ENCODE measurements at places on chromosomes 2 and 18. TPM values are rescaled to one million over a fixed set of nuclear protein-coding genes. Genes with fewer than 3 reads are reported as not detected.

- peak; percentile 8 for DNase-seq
Measured at GRCh38 chr2:114661971-114662939, 219.8 kb downstream of the DPP10 start.

DNA sequence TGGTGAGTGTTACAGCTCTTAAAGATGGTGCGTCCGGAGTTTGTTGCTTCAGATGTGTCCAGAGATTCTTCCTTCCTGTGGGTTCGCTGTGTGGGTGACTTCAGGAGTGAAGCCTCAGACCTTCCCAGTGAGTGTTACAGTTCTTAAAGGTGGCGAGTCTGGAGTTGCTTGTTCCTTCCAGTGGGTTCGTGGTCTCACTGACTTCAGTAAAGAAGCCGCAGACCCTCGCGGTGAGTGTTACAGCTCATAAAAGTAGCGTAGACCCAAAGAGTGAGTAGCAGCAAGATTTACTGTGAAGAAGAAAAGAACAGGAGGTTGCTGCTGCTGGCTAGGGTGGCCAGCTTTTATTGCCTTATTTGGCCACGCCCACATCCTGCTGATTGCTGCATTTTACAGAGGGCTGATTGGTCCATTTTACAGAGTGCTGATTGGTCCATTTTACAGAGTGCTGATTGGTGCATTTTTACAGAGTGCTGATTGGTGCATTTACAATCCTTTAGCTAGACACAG lies 34.0 kb upstream of the SPTBN1 start:
- DNase-seq: peak; percentile 50

DNA sequence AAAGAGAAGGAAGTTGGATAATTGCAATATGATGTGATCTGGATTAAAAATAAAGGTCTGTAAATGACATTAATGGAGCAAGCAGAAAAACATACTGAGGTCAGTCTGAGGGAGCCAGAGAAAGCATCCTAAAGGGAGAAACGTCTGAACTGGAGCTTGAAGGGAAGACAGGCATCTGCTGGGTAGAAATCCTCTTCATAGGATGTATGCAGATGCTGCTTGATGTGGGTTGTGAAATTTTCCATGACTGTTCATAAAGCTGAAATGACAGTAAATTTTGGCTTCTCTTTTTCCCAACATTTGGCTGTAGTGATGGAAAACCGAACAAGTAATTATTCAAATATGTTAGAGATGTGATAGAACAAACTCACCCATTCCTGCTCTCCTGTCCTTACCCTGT lies 287.6 kb downstream of the CAMKMT start:
- DNase-seq: no peak

GRCh38 chr2:23367760-23368159 lies 17.2 kb upstream of the KLHL29 start:
- DNase-seq: no peak

- DNase-seq: no peak
Measured at GRCh38 chr2:38739524-38739923, 11.6 kb downstream of the SRSF7 start.

GRCh38 chr2:18740474-18740881 lies 151.1 kb upstream of the NT5C1B start:
- DNase-seq: no peak

- DNase-seq: no peak
Measured at GRCh38 chr2:168289880-168290279, 42.5 kb upstream of the STK39 start.

DNA sequence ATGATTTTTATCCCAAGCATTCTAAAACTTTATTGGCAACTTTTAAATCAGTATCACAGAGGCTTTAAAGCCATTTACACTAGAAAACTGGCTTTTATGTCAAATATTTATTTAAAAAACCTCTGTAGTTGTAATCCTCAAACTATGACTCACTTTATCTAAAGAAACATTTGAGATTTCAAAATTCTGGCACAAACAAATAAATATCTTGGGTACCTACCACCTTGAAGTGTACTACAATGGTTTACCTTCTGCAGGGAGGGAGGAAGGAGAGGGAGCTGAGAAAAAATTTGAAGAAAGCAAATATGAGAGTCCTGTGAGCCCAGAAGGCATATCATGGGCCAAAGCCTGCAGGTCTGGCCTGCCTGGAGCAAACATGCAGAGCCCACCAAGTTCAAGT lies 155.6 kb downstream of the NCKAP5 start:
- DNase-seq: no peak

- DNase-seq: no peak
Measured at GRCh38 chr2:240518981-240519380, 38.8 kb downstream of the ANKMY1 start.

- DNase-seq: no peak
Measured at GRCh38 chr18:41144441-41144840, 810.6 kb upstream of the PIK3C3 start.

- no peak for DNase-seq
Measured at GRCh38 chr18:62372156-62372555, 47.0 kb downstream of the TNFRSF11A start.

DNA sequence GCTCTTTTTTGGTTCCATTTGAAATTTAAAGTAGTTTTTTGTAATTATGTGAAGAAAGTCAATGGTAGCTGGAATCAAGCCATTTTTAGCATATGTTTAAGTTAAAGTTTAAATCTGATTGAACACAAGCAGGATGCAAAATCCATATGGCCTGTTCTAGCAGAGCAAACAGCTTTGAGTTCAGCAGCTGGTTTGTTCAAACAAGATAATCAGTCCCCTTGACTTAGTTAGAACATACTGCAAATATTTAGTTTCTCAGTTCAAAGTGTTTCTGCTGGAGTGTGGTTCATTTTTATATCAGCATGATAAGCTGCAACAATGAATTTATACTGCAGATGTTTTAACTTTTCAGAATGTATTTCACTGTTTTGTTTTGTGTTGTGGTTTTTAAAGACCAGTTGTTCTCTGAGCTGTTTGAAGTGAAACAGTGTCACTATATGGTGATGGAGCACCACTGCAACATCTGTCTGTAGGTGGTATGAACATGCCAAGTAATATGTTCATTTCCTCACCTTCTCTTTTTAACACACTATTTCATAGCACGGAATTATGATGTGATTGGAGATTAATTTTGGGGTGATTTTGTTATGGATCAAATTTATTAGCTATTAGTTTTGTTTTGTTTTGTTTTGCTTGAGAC lies 125.3 kb downstream of the COL4A4 start:
- DNase-seq: no peak

- DNase-seq: no peak
Measured at GRCh38 chr18:52183107-52183506, 156.9 kb upstream of the DCC start.

DNA sequence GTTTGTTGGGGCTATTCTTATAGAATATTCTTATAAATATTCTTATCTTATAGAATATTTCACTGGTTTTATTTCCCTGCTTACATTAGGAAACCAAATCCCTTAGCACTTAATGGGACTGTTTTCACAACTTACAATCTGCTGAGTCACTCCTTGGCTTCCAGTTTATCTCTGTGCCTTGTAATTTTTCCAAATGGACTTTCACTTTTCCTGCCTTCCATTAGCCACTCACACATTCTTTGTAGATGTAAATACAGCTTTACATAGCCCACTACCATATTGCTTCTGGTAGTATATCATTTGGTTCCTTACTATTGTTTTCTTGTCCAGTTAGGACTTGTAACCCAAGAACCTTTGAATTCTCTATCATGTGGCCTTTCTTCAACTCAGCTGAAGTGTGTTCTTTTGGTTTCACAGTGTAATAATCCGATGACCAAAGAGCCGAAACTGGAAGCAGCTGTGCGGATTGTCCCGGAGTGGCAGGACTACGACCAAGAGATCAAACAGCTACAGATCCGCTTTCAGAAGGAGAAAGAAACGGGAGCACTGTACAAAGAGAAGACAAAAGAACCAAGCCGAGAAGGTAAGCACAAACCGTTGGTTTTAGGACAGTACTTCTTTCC lies 96.1 kb downstream of the UGGT1 start:
- no peak for DNase-seq

DNA sequence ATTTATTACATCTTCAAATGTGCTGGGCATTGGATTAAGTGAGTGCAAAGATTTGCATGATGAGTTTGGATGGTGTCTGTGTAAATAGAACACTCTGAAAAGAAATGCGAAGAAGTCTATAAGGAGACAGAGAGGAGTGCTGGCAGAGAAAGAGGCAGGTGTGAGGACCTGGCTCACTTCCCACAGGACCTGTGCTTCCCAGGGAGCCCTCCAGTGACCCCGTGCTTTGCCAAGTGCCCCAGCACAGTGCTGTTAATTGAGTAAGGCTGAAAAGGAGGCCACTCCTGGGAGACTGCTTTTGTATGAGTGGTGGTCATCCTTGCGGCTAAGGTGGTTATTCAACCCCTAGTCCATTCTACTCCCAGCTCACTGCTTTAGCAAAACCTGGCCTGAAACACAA lies 230.8 kb downstream of the OSR1 start:
- no peak for DNase-seq

DNA sequence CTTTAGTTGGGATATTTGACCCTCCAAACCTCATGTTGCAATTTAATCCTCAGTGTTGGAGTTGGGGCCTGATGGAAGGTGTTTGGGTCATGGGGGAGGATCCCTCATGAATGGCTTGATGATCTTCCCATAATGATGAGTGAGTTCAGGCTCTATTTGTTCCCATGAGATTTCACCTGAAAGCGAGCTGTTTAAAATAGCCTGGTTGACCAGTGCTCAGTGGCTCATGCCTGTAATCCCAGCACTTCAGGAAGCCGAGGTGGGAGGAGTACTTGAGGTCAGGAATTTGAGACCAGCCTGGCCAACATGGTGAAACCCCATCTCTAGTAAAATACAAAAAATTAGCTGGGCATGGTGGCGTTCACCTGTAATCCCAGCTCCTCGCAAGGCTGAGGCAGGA lies 14.9 kb upstream of the PSME4 start:
- DNase-seq: no peak

The PAX8 gene
- total RNA-seq: 2.6 TPM

The C2orf66 gene
- total RNA-seq: not detected

The MAP3K19 gene
- total RNA-seq: not detected

The PSMA8 gene
- total RNA-seq: 1.3 TPM

The GDF7 gene
- 0.02 TPM for total RNA-seq

The MDH1B gene
- 0.74 TPM for total RNA-seq

The MPHOSPH10 gene
- 37.1 TPM for total RNA-seq

The CDKL4 gene
- total RNA-seq: 0.14 TPM
